Activated T-cell treated with anti-CD3 and anti-CD28 coated beads for 4 hours (primary cell): ENCODE measurements at places on chromosomes 1 and 21.

DNA sequence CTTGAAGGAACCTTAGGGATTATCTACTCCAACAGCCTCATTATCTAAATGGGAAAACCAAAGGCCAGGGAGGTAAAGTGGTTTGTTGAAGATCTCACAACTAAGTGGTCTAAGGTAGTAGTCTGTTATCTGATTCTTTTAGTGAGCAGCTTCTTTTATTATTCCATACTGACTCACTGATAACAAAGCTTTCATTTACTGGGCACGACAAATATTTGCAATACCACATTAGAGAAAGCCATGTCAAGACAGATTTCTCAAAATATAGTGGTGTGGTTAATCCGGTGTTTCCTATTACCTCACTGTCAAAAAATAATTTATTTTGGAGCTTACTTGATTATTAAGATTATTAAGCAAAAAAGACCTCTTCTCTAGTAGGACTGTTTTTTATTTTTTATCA, 369.1 kb downstream of the S1PR1 start:
- DNase-seq = no peak

GRCh38 chr1:156963621-156964020, 43.2 kb downstream of the LRRC71 start:
- peak; percentile 8 for DNase-seq

DNA sequence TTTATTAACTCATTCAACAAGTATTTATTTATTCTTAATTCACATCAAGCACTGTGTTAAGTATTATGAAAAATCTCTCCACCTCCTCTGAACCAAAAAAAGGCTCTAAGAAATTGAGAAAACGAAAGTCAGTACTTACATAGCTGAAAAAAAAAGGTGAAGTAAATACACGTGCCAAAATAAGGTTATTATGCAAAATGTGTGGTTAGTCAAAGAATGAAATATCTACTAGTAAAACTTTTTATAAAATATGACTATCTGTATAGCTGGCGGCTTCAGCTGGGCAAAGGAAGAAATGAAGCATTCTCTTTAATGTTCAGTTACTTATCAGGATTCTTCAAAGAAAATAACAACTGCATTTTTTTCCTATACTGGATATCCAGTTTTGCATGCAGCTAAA, 35.5 kb upstream of the ASPM start:
- no peak for DNase-seq

DNA sequence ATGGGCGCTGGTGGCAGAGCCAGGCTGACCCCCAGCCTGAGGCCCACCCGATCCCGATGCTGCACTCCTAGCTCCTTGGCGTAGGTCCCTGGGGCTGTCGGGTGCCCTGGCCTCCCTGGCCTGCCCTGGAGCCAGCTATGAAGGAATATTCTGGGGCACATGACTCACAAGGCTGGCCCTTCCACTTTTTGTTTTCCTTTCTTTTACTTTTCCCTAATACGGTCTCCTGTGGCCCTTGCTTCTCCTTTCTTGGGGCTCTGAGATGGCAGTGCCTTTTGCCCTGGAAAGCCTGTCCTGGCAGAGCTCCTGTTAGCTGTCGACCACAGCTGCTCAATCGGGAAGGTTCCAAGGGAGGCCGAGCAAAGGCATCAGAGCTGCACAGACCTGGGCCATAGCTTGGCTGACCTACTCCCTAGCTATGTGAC, 22.1 kb downstream of the ARHGEF10L start:
- no peak for DNase-seq

- no peak for DNase-seq
These were observed 120.5 kb upstream of the WNT4 start for GRCh38 chr1:22263359-22263758.

DNA sequence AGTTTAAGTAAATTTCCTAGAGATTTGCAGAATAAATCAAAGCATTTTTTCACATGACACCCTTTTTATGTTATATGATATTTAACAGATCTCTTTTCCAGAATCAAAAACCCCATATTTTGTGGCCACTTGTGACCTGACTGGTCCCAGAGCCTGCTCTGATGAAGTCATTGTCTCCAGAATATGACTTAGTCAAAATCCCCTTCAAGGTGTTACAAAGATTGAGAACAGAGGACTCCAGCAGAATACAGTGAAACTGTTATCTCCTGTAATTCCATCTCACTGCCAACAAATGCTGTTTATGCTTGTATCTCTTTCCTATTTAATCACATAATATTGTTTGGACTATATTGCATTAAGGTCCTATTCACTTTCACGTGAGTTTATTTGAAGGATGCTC, 25.6 kb downstream of the RGS1 start:
- DNase-seq = no peak

DNA sequence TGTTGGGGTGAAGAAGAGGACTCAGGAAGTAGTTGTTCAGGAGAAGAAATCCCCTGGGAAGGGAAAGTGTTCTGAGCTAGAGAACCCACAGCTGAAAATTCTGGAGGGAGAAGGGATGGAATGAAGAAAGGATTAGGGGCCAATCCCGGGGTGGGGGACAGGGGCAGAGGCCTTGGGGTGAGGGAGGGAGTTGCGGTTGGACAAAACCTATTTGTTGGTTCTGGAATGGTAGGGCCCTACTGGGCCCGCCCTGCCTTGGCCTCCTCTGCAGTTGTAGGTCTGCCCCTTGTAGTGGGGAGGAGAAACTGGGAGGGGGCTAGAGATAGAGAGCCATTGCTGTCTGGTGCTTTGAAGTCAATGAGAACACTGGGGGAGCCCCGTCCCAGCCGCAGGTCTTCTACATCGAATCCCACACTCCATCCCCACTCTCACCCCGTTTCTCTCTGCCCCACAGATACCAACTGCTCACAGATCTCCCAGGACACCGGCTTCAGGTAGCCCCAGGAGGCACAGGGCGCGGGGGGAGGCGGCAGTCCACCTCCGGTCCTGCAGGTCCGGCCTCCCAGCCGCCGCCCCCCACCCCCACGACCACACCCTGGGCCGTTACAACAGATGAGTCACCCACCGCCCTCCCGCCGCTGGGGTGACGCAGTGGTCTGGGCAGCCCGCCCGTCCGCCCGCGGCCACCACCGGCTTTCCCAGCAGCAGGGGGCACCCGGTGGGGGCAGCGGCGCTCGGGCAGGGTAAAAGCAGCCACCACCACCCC, 1.1 kb downstream of the TAGLN2 start:
- peak; percentile 25 for DNase-seq

- no peak for DNase-seq
These were observed 202.6 kb upstream of the COA6 start for GRCh38 chr1:234170622-234171021.

DNA sequence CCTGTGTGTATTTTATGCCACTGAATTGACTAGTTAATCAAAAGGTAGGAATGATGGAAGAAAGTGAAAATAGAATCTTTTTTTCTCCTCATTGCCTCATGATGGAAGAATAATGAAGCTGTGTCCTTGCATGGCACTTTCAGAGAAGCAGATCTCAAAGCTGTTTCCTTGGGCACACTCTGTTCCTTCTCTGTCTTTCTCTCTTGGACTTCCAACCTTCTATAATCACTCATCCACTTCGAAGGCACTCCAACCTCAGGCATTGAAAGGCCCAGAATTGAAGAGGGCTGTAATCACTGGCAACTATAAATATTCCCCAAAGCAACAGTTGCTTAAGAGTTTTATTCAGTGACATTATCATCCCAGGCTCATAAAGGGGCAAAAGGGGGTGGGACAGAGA, 31.1 kb upstream of the DNASE2B start:
- DNase-seq = no peak

GRCh38 chr1:86636898-86637297, 67.5 kb upstream of the SH3GLB1 start:
- no peak for DNase-seq

DNA sequence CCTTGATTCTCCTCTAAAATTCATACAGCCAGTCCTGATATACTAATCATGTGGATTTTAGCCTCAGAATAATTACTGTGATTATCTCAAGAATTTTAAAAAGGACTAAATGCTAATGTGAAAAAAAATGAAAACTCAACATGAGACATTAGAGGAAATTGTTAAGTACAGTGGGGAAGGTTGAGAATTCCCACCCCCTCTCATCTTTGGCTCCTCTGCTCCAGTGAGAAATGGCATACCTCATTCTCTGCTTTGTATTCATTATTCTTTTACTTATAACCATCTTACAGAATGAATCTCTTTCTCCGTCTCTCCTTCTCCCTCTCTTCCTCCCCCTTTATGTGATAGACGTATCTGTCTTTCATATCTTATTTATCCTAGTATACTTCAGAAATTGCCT, 70.9 kb downstream of the DIRAS3 start:
- DNase-seq = no peak

DNA sequence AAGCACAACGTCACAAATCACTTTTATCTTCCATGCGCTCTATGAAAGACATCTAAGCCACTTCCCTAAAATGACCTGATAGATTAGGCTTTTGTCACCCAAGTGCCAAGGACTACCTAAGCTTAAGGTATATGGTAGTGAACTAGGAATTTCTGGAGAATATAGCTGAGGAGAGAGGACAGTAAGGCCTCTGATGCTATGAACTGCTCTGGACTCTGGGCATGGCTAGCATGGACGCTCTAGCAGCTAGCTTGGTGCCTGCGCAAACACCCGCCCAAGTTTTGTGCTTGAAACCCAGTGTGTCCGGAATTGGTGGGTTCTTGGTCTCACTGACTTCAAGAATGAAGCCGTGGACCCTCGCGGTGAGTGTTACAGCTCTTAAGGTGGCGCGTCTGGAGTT, 42.5 kb downstream of the OR10J5 start:
- DNase-seq = no peak

DNA sequence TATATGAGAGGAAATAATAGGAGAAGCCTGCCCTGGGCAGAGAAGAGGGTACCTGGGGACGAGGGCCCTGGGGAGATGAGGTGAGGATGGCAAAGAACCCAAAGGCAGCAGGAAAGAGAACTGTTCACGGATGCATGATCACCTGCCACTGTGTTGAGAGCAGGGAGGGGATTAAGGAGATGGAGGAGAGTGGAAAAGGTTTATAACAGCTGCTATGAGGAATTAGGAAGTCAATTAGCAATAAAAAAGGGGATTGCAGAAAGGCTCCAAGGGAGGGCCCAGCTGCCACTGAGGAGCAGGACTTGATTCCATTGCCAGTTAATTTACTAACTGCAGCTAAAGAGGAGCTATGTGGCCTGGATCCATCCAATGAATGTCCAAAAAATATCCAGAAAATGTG, 61.1 kb downstream of the GFI1 start:
- DNase-seq = no peak

DNA sequence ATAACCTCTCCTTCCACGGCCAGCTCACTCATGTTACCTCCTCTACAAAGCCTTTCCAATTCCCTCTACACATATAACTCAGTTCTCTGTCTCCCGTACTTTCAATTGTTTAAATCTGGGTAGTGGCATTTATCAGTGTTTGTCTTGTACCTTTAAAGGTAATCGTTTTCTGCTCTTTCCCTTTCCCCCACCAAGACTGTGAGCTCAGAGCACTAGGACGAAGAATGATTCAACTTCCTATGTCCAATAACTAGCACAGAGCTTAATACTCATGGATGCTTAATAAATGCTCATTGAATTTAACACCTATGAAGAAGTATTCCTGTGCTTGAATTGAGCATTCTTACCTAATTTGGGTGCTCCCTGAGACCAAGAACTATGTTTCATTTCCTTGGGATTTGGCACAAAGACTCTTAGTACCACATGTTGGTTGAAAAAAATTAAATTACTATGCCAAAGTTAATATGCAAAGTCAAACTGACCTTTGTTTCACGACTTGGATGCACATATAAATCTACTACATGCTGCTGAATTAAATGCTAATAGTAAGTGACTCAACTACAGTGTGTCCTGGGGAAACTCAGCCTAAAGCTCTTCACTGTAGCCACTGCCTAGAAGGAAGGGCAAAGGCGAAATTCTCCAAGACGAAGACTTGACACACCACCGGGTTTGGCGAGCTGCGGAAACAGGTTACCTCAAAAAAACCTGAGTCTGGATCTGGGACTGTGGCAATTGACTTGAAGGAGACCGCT, 30.6 kb upstream of the C1orf185 start:
- DNase-seq = no peak

- no peak for DNase-seq
These were observed 297.7 kb downstream of the PTPRC start for GRCh38 chr1:198936371-198937083.

- no peak for DNase-seq
These were observed 1050.5 kb downstream of the TTLL7 start for GRCh38 chr1:82948386-82948785.

DNA sequence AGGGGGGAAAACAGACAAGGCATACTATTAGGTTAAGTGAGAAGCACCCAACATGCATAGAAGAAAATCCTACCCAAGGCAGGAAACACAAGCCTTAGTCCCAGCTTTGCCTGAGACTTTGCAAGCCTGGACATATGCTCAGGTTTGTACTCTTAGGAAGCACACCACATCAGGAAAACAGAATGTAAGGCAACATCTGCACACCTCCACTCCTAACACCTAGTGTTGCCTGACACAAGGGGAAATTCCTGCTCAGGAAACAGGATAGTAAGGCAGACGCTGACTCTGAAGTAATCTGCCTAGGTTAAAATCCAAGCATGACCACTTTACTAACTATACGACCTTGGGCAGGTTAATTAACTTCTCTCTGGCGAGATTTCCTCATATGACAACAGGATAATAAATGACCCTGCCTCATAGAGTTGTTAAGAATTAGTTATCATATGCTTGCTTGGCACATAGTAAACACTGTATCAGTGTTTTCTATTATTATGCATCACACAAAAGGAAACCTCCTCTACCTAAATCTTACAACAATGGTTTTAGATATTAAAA, 119.8 kb downstream of the ZZZ3 start:
- DNase-seq = no peak

DNA sequence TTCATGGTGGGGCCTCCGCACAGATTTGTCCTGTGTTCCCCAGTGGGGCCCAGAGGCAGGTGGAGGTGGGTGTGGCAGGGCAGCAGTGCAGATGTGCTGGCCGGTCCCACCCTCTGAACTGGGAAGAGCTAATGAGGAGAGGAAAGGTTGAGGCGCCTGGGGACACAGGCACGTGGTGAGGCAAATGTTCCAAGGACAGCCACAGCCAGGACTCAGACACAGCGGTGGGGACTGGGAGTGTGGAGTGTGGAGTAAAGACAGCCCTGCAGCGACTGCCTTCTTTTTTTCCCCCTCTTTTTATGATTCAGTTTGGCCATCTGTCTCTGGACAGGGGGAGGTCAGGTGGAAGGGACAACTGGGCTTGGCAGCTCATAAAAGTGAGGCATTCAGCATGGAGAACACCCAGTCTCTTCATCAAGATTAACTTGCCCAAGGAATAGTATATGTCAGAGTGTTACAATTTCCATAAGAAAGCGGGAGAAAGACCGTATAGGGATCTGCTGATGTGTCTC, 104.2 kb upstream of the GCLM start:
- no peak for DNase-seq

GRCh38 chr1:211633524-211633846, 41.9 kb downstream of the NEK2 start:
- DNase-seq = no peak

- DNase-seq = no peak
These were observed 61.7 kb downstream of the MDM4 start for GRCh38 chr1:204577794-204578478.
